ENCODE measurements at places on chromosomes 2 and 18. TPM values are rescaled to one million over a fixed set of nuclear protein-coding genes. Genes with fewer than 3 reads are reported as not detected.

DNA sequence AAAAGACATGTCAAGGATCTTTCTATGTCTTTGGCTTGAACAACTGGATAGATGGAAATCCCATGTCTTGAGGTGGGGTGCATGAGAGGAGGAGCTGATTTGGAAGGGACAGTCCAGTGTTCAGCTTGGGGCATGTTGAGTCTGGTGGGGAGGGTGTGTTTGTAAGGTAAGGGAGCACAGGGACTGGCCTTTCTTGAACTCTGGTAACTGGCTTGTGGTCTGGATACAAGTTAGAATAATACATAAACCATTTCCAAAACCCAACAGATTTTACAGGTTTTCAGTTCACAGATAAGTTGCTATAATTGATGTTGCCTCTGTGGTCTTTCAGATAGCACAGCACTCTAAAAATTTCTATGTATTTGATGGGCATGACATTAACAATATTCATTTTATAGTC is 24.2 kb downstream of the RHBDD1 start:
- no peak overlapping the region for H3K4me3 ChIP-seq
- H3K27ac ChIP-seq: no peak overlapping the region
- DNase-seq: no peak
- H3K36me3 ChIP-seq: no peaks in the 10 kb centered on the region
- H3K4me1 ChIP-seq: no peaks in the 10 kb centered on the region

DNA sequence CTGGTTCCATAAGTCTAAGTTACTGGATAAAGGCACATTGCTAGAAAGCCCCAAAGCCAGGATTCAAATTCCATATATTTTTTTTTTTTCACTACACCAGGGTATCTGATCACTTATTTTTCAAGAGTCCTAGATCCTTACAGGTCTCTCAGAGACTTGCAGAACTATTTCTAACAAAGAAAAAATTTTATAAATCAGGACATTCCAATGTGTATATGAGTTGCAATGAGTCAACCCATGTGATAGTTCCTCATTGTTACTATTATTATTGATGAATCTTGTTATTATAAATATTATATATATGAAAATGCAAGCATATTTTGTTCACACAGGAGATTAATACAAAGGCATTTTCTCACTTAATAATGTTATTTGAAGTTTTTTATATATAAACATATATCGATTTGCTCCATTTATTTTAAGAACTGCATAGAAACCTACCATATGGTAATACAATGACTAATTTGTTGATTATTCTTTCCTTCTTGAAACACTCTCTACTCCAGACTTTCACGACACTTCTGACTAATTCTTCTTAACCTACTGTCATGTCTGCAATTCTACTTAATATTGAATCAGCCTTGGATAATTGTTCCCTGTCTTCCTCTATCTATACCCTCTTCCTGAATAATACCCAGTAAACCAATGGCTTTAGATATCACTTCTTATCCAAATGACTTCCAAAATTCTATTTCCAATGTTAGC is 968.4 kb upstream of the NRXN1 start:
- no peak overlapping the region for H3K27ac ChIP-seq
- H3K27me3 ChIP-seq: no peaks in the 10 kb centered on the region
- H3K4me3 ChIP-seq: no peak overlapping the region
- no peaks in the 10 kb centered on the region for H3K4me1 ChIP-seq
- no peaks in the 10 kb centered on the region for H3K36me3 ChIP-seq

DNA sequence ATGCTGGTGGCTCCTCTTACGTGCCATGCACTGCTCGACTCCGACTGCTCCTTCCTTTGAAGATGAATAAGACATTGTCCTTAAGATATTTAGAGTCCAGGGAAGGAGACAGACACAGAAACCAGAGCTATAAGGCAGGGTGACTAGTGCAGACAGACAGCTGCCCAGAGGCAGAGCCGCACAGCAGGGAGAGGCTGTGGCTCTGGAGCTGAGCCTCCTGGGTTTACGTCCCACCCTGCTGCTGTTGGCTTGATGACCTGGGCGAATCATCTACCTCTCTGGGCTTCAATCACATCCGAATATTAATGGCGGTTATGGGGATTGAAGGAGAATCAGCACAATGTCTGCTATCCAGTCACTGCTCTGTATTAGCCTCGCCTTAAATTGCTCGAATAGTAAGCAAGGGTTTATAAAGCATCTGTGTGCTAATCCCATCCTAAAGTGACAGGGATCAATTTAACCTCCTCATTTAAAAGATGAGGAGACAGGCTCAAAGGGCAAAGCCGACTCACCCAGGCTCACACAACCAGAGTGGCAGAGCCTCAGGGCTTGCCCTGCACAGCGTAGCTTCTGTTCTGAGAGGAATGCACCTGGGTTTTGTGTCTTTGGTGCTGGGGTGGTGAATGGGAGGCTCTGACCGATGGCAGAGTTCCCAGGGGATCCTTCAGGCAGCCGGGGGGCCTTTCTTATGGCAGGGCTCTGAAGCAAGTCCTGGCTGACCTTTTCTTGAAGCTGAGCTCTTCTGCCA is 284.1 kb downstream of the MYCN start:
- H3K36me3 ChIP-seq: no peaks in the 10 kb centered on the region
- H3K27ac ChIP-seq: no peak overlapping the region
- no peaks in the 10 kb centered on the region for H3K27me3 ChIP-seq

- no peaks in the 10 kb centered on the region for H3K27me3 ChIP-seq
- no peaks in the 10 kb centered on the region for H3K4me1 ChIP-seq
- no peaks in the 10 kb centered on the region for H3K36me3 ChIP-seq
- no peak for DNase-seq
- no peak overlapping the region for H3K4me3 ChIP-seq
- H3K27ac ChIP-seq: no peak overlapping the region
Measured at GRCh38 chr18:38250971-38251370, 685.4 kb upstream of the CELF4 start.

- H3K36me3 ChIP-seq: no peaks in the 10 kb centered on the region
- no peaks in the 10 kb centered on the region for H3K4me1 ChIP-seq
- no peak overlapping the region for H3K27ac ChIP-seq
- H3K27me3 ChIP-seq: no peaks in the 10 kb centered on the region
- no peak overlapping the region for H3K4me3 ChIP-seq
- DNase-seq: no peak
Measured at GRCh38 chr2:157194097-157194688, 63.3 kb upstream of the GALNT5 start.

DNA sequence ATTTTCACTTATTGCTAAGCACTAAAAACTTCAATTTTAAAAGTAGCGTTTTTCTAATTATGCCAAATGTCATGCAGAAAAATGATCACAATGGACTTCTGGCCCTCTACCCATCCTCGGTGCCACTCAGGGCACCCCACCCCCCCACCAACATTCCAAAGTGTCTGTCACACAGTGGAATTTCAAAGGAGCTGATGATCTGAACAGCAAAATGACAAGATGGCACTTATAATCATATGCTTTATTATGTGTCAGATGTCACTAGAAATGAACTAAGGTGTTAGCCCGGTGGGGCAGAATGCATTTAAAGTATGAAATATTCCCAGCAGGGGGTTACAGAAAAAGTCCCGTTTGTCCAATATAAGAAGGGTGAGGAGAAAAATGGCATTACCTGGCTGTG is 360.7 kb upstream of the RAB12 start:
- DNase-seq: no peak
- no peaks in the 10 kb centered on the region for H3K27me3 ChIP-seq
- H3K36me3 ChIP-seq: no peaks in the 10 kb centered on the region
- no peak overlapping the region for H3K4me3 ChIP-seq
- H3K27ac ChIP-seq: no peak overlapping the region

DNA sequence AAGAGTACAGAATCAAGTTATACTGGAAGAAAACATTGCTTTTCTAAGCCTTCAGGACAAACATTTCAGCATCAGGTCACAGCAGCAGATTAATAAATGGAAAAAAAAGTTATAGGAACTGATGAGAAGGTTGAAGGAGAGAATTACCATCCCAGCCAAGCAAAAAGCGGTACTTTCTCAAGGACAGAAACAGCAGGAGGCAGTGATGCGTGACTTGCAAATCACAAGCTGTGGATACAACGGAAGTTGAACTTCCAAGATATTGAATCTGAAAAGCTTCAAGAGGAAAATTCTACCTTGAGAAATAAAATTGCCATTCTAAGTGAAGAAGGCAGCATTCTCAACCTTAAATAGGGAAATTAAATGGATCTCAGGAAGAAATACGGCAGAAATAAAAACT is 18.5 kb upstream of the SERPINB12 start:
- H3K36me3 ChIP-seq: no peaks in the 10 kb centered on the region
- H3K4me1 ChIP-seq: no peaks in the 10 kb centered on the region
- no peak overlapping the region for H3K4me3 ChIP-seq
- no peak for DNase-seq
- no peaks in the 10 kb centered on the region for H3K27me3 ChIP-seq

DNA sequence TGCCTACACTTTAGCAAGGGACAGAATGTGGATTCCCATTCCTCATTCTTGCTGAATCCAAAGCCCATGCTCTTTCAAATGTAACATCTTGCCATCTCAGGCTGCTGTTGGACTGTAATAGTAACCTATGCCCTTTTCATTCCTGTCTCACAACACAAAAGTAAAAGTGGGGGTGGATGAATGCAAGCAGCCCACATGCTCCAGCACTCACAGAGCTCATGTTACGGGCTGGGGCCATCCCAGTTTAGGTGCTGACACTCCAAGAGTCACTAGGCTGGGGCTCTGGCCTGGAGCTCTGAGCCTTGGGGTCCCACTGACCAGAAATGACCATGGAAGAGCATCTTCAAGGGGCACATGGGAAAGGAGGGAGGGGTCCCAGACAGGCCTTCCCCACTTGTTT is 47.6 kb downstream of the CCBE1 start:
- H3K27me3 ChIP-seq: no peaks in the 10 kb centered on the region
- no peak overlapping the region for H3K27ac ChIP-seq
- no peaks in the 10 kb centered on the region for H3K4me1 ChIP-seq
- H3K4me3 ChIP-seq: no peak overlapping the region
- no peak for DNase-seq
- no peaks in the 10 kb centered on the region for H3K36me3 ChIP-seq

DNA sequence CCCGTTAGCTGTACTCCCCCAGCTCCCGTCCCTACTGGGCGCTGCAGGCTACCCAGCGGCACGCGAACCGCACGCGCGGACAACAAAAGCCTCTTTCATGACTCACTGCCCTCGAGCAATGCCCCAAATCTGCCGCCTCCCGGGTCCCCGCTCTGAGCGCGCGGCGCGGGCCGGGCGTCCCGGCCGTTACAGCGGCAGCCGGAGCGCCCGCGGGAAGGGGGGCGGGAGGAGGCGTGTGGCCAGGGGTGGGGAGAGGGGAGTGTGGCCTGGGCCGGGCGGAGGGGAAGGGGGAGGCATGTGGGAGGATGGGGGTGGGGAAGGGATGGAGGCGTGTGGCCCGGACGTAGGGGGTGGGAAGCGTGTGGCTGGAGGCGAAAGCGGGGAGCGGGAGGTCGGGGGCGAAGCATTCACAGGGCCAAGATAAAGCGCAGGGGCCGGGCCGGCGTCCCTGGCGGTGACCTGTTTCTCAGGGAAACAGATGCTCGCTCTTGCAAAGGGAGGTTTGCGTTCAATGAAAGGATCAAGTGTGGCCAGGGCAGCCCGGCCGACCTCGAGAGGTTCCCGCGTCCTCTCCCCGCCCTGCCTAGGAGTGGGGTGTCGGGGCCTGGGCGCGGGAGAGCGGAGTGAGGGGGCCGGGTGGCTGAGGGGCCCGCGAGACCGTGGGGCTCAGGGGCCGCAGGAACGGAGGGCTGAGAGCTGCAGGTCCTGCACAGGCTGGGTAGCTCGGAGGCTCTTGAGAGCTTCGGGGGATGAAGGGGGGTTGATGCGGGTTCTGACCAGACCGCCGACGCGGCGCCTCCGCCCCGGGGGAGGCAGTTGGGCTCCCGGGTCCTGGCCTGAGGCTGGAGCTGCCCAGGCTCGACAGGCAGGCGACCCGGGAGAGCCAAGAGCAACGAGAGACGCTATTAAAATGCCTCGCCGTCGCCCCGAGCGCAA is 3.5 kb upstream of the NEUROD1 start:
- no peak overlapping the region for H3K27ac ChIP-seq
- DNase-seq: no peak
- H3K4me3 ChIP-seq: no peak overlapping the region
- H3K36me3 ChIP-seq: no peaks in the 10 kb centered on the region
- H3K4me1 ChIP-seq: peaks cover 24% of the 10 kb centered on the region

DNA sequence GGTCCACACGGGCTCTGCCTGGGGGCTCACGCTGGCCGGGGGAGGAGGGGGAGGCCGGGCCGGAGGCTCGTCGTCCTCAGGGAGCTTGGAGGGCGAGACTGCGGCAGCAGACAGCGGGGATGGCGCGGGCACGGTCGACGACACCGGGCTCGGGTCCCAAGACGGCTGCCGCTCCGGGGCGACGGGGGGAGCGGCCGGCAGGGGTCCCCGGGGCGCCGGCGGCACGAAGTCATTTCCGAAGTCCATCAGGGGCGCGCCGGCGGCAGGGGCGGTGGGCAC is 491 bp downstream of the RTN4 start:
- peak overlapping the region; percentile 99 for H3K27ac ChIP-seq
- H3K36me3 ChIP-seq: no peaks in the 10 kb centered on the region
- peak overlapping the region; percentile 93 for H3K4me3 ChIP-seq
- no peaks in the 10 kb centered on the region for H3K27me3 ChIP-seq
- DNase-seq: peak; percentile 92
- peaks cover 31% of the 10 kb centered on the region for H3K4me1 ChIP-seq

DNA sequence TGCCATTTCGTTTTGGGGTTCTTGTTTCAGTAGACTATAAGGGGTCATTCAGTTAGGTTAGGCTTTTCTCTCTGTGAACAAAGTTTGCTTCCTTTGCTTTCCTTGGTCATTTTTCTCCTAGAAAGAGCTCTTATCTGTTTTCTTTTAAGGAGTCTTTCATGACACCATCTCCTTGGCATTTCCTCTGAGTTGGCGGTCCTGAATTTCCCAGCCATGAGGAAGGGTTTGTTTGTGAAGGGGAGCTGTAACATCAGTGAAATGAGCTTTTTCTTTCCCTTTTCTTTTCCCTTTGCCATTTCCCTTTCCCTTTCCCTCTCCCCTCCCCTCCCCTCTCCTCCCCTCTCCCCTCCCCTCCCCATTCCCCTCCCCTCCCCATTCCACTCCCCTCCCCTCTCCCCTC is 61.7 kb downstream of the MAP4K4 start:
- H3K27me3 ChIP-seq: no peaks in the 10 kb centered on the region
- H3K27ac ChIP-seq: no peak overlapping the region
- H3K4me1 ChIP-seq: peaks cover 54% of the 10 kb centered on the region
- no peak overlapping the region for H3K4me3 ChIP-seq
- DNase-seq: no peak
- no peaks in the 10 kb centered on the region for H3K36me3 ChIP-seq

- no peaks in the 10 kb centered on the region for H3K36me3 ChIP-seq
- no peak overlapping the region for H3K4me3 ChIP-seq
- H3K27ac ChIP-seq: no peak overlapping the region
- DNase-seq: no peak
- peaks cover 6% of the 10 kb centered on the region for H3K27me3 ChIP-seq
- peaks cover 21% of the 10 kb centered on the region for H3K4me1 ChIP-seq
Measured at GRCh38 chr2:192190474-192190873, 4.3 kb downstream of the TMEFF2 start.

- no peaks in the 10 kb centered on the region for H3K27me3 ChIP-seq
- H3K36me3 ChIP-seq: no peaks in the 10 kb centered on the region
- DNase-seq: no peak
- H3K4me3 ChIP-seq: no peak overlapping the region
- no peaks in the 10 kb centered on the region for H3K4me1 ChIP-seq
- H3K27ac ChIP-seq: no peak overlapping the region
Measured at GRCh38 chr2:126399001-126399400, 257.0 kb upstream of the GYPC start.

The ATP8B1 gene
- total RNA-seq: 21.0 TPM

The CAVIN2 gene
- 198 TPM for total RNA-seq

The L3MBTL4 gene
- 14.7 TPM for total RNA-seq

The BMPR2 gene
- total RNA-seq: 133 TPM

The NOSTRIN gene
- 33.5 TPM for total RNA-seq

The SLC14A1 gene
- total RNA-seq: 5.5 TPM

The GDF7 gene
- total RNA-seq: under 0.01 TPM

The MBD5 gene
- total RNA-seq: 99.5 TPM

The CPO gene
- total RNA-seq: not detected

The MOGAT1 gene
- total RNA-seq: 1.6 TPM

The LRP1B gene
- total RNA-seq: 0.06 TPM
